Activated CD4-positive, alpha-beta memory T cell treated with anti-CD3 and anti-CD28 coated beads for 36 hours (primary cell): ENCODE measurements at places on chromosomes 13 and 19. TPM values are rescaled to one million over a fixed set of nuclear protein-coding genes. Genes with fewer than 3 reads are reported as not detected.

- DNase-seq = no peak
Measured at GRCh38 chr19:54282686-54283470, 2.0 kb upstream of the LILRB2 start.

DNA sequence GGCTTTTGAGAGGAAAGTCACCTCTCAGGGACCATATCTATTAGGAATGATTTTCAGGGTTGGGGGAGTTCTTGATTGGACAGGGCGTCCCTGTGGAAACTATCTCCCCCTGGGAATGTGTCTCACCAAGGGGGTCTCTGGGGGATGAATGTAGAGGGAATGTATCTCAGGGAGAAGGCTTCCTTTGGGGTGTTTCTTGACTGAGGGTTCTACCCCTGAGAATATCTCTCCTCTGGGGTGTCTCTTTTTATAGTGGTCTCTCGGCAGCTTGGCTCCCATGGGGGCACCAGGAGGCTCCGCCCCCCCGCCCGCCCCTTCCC is 1.0 kb downstream of the RTBDN start:
- DNase-seq = no peak

- no peak for DNase-seq
Measured at GRCh38 chr13:38735665-38736440, 49.0 kb downstream of the FREM2 start.

Gene CDX2
- total RNA-seq = not detected
